Stimulated activated CD8-positive, alpha-beta memory T cell treated with anti-CD3 and anti-CD28 coated beads, Interleukin-7, amount 100 ng/mL, for 1 hour (primary cell): ENCODE measurements at places on chromosomes 4 and X.

DNA sequence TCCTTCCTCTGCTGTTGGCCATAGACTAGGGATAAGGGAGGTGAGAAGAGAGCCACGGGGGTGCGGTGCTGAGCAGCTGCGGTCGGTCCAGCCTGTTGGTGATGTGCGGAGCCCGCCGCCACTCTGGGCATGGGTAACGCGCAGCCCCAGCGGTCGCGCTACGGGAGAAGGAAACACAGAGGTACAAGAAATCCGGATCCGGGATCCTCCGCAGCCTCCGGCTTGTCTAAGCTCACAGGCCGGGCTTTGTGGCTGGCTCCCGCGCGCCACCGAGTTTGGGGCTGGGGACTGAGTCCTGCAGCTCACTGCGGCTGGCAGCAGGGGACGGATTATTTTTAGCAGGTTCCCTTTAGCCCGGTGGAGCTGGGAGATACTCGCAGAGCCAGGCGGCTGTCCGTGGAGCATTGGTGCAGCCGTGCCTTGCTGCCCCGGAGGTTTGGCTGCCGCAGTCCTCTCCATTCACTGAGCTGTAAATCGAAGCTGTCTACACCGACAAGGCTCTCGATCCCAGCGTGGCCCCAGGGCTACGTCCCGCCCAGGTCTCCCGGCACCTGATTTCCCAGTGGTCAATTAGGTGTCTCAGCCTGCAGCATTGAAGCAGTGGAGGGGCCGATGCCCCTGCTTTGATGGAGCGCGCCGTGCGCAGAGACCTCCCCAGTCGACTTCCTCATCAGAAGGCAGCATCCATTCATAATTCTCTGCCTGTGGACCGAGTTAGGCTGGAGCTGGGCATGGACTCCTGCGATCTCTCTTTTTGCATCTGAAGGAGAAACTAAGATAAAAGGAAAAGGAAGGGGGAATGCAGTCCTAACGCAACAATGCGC lies 81.9 kb upstream of the SCML1 start:
- DNase-seq = no peak

DNA sequence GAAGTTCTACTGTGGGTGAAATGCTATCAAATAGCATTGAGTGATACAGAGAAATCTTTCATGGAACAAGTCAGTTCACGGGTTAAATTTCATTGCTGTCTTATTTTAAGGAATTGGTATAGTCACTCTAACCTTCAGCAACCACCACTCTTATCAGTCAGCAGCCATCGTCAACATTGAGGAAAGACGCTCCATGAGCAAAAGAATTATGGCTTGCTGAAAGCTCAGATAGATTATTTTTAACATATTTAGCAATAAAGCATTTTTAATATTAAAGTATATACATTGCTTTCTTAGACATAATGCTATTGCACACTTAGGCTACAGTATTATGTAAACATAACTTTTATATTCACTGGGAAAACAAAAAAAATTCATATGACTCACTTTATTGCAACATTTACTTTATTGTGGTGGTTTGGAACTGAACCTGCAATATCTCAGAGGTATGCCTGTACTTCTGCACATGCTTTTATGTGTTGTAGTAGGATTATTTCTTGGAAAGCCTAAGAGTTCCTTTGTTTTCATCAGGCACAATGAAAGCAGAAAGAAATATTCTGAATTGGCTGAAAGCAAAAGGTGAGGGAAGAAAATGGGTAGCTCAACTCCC lies 586.7 kb downstream of the GBA3 start:
- no peak for DNase-seq

DNA sequence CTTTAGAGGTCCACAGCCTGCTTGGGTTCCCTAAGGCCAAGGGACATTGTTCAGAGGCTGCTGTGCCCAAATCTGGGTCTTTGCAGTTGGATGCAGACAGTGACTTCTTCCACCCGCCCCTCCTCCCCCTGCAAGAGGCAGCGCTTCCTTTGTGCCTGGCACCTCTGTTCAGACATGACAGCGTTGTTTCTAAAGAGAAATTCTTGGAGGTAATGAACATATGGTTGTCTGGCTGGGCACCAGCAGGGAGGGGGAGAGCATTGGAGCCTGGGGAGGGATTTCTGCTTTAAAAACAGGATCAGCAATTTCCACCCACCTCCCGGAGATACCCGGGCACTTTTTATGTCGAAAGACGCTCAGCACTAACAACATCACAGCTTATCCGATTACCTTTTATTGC lies 51.5 kb downstream of the PSAPL1 start:
- no peak for DNase-seq

DNA sequence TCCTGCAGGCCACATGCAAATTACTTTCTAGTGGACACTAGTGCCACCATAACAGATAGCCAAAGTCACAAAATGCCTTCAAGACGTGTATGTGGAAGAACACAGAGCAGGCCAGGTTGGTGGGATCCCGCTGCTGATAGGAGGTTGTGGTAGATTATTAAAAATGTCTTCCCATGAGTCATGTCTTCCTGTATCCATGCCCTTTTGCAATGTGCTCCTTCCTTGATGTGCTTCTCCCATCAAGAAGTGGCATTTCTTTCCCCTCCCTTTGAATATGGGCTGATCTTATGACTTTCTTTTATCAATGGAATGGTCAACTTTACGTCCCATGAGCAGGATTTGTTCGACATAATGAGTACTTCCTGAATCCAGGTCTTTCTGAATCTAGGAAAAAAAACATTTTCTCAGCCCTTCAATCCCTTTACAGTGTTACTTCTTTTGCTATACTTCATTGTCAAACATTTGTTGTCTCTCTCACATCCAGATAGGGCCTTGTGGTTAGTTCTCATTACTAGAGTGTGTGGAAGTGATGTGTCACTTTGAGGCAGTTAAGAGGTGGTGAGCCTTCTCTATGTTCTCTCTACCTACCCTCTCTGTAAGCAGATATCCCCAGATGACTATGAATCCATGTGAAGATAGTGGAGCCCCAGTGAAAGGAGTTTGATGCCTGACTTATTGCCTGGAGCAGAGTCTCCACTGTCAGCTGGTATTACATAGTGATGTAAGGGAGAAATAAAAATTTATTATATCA lies 519.2 kb upstream of the DIPK2B start:
- DNase-seq = no peak
